Astrocyte (in vitro differentiated cells and primary cell): ENCODE measurements at places on chromosomes 12 and 14. TPM values are rescaled to one million over a fixed set of nuclear protein-coding genes. Genes with fewer than 3 reads are reported as not detected.

TUBA1A gene
- total RNA-seq = 772 and 932 TPM in 2 replicates

DNA sequence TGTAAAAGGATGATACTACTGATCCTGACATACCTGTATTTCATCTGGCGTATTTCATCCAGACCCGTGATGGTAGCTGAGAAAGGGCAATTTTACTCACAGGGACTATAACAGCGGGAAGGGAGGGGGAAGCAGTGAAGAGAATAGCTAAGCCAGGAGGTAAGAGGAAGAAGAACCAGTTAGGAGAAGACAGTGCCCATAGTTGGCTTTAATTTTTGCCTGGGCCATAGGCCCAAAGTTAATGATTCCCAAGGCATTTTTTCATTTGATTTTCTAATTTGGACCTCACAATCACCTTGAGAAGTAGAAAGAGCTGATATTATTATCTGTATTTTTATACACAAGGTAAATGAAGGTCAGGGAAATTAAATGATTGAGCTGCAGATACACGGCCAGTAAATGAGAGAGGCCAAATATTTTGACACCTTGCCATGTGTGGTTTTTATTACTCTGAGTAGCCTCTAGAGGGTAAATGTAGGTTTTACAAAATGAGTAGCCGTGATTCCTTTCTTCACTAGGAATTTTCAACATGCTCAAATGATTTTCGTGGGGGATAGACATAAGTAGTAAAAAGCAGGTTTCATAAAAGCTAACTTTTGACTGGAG lies 382.2 kb downstream of the FUT8 start:
- H3K27me3 ChIP-seq = peaks cover 4% of the 10 kb centered on the region
- H3K4me1 ChIP-seq = peaks cover 13% of the 10 kb centered on the region
- H3K36me3 ChIP-seq = no peaks in the 10 kb centered on the region
- DNase-seq = no peak
- H3K4me3 ChIP-seq = no peak overlapping the region

- DNase-seq = no peak
These were observed at the start of gene HAL for GRCh38 chr12:95996034-95996658. TSS of gene HAL (minus strand) at chr12:95996344. CDS start at chr12:95995910, 434 bp downstream.

GPR162 gene
- 6.0 and 6.2 TPM in 2 replicates for total RNA-seq

GRCh38 chr12:12533238-12533829 lies 29.3 kb downstream of the DUSP16 start:
- H3K27me3 ChIP-seq = no peaks in the 10 kb centered on the region
- no peak overlapping the region for H3K27ac ChIP-seq
- peak; percentile 57 for DNase-seq
- no peak overlapping the region for H3K4me3 ChIP-seq

GRCh38 chr12:31590642-31591379 lies at the start of gene DENND5B:
TSS of gene DENND5B (minus strand) at chr12:31591136. CDS start at chr12:31590832, 304 bp downstream.
- H3K36me3 ChIP-seq = no peaks in the 10 kb centered on the region
- H3K4me3 ChIP-seq = peak within 1 kb of the TSS; percentile 88
- DNase-seq = peak; percentile 40
- H3K27me3 ChIP-seq = no peaks in the 10 kb centered on the region
- H3K4me1 ChIP-seq = peaks cover 18% of the 10 kb centered on the region

DNA sequence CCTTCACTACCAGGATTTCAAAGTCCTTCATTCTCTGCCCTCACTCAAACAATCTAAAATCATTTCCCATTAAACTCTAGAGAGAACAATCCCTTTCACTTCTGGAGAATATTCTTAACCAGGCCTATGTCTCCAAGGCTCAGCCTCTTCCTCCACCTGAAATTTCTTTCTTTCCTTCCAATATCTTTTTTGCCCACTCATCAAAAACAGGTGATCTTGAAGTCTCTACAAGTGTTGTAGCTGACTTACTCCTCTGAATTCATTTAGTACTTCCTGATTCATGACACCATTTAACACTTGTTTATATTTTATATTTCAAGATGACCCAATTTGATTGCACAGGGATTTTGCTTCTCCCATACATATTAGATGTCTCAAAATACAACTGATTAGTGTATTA lies 66.7 kb upstream of the PDZRN4 start:
- no peaks in the 10 kb centered on the region for H3K27me3 ChIP-seq
- no peak overlapping the region for H3K4me3 ChIP-seq
- H3K36me3 ChIP-seq = no peaks in the 10 kb centered on the region
- no peak overlapping the region for H3K27ac ChIP-seq
- DNase-seq = no peak

TSPAN11 gene
- total RNA-seq = 9.5 and 12.4 TPM in 2 replicates

DNA sequence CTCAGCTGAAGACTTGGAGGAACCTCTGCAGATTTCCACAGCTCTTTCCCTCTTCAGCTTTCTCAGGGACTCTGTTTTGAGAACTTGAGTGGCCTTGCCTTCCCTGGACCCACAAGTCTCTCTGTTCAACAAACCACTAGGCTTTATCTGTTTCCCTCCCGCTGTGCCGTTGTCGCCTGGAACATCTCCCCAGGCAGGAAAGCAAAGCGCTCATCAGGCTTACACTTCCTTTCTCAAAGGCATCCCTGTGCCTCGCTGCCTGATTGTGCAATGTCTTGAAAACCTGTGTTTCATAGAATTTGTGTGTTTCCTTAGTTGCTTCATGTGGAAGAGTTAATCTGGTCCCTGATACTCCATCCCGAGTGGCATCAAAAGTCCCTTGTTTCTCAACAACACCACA lies 64.1 kb downstream of the PPM1A start:
- H3K4me3 ChIP-seq = no peak overlapping the region
- H3K36me3 ChIP-seq = no peaks in the 10 kb centered on the region
- no peaks in the 10 kb centered on the region for H3K4me1 ChIP-seq

- H3K36me3 ChIP-seq = no peaks in the 10 kb centered on the region
- no peak overlapping the region for H3K27ac ChIP-seq
- no peaks in the 10 kb centered on the region for H3K27me3 ChIP-seq
- DNase-seq = no peak
- no peak overlapping the region for H3K4me3 ChIP-seq
These were observed 1104.3 kb downstream of the BCL11B start for GRCh38 chr14:98167705-98168104.

DNA sequence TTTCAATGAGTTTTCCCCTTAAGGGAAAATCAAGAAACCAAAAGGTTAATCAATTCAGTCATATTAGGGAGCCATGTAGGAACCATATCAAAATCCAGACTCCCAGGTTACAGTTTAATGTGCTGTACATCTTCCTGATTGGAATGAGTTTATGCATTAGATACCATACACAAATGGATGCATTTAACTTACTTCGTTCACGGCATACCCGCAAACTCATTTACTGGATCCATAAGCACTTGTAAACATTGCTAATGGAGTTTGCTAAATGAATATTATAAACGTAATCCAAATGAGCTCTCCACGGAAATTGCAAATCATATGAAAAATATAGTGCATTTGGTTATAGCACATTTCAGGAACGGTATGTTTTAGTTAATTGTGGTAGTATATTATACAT lies 228.9 kb upstream of the G2E3 start:
- no peak overlapping the region for H3K4me3 ChIP-seq
- H3K36me3 ChIP-seq = no peaks in the 10 kb centered on the region
- no peak overlapping the region for H3K27ac ChIP-seq
- H3K27me3 ChIP-seq = no peaks in the 10 kb centered on the region

TTC5 gene
- total RNA-seq = 25.4 and 26.1 TPM in 2 replicates

PXN gene
- 126 and 151 TPM in 2 replicates for total RNA-seq

GRCh38 chr14:104034976-104035699 lies 50.4 kb upstream of the ASPG start:
- H3K27ac ChIP-seq = no peak overlapping the region
- DNase-seq = no peak
- H3K27me3 ChIP-seq = peaks cover 13% of the 10 kb centered on the region
- H3K4me1 ChIP-seq = no peaks in the 10 kb centered on the region

TXNDC16 gene
- 1.7 and 1.9 TPM in 2 replicates for total RNA-seq

GRCh38 chr12:86719381-86719780 lies 463.2 kb upstream of the MGAT4C start:
- no peaks in the 10 kb centered on the region for H3K27me3 ChIP-seq
- H3K4me1 ChIP-seq = peaks cover 1% of the 10 kb centered on the region
- H3K4me3 ChIP-seq = no peak overlapping the region
- H3K27ac ChIP-seq = no peak overlapping the region
- DNase-seq = peak; percentile 55

DNA sequence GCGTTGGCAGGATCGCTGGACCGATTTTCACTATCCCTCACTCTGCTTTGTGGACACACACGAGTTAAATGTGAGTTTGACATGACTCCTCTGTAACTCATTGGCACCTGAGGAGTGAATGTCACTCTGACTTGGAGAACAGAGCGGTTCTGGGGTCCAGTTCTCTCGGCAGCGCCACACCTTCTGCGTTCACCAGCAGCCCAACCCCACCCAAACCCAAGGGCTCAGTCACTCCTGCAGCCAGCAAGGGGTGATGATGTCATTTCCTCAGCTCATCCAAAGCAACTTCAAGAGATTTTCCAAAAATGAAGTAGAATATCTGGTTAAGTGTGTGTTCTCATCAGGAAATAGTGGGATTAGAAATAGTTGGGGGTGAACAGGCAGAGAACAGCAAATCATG lies 36.3 kb downstream of the ADGRD1 start:
- no peak overlapping the region for H3K4me3 ChIP-seq
- H3K27me3 ChIP-seq = no peaks in the 10 kb centered on the region
- H3K27ac ChIP-seq = no peak overlapping the region
- H3K36me3 ChIP-seq = no peaks in the 10 kb centered on the region

DNA sequence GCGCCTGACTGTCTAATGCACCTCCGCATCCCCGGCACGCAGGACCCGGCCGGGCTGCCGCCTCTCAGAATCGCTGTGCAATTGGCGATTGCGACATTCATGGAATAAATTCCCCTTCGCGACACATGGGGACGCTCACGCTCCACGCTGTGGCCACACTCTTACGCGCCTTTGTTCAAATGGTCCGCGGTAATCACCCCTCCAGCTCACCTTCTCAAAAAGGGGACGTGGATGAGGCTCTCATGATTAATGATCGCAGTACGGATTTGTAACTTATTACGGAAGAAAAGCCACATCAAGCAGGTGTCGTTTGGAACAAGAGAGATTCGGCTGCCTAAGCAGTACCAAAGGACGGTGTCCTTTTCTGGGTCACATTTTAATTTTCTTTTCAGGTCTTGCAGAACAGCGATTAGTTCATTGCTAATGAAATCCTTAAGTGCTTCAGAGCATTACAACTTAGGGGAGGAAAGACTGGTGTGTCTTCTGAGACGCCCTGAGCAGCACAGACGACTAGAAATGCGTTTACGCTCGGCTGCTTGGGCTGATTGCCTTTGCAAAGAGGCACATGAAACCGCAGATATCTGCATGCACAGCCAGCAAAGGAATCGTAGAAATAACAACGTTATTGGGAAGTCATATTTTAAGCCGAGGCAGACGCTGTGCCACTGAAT lies 37.3 kb upstream of the ADGRD1 start:
- no peak for DNase-seq
- H3K36me3 ChIP-seq = no peaks in the 10 kb centered on the region
- no peaks in the 10 kb centered on the region for H3K4me1 ChIP-seq
- H3K27ac ChIP-seq = no peak overlapping the region

CCDC91 gene
- total RNA-seq = 18.3 and 19.3 TPM in 2 replicates

STON2 gene
- total RNA-seq = 39.7 and 52.9 TPM in 2 replicates

RTL1 gene
- total RNA-seq = 0.18 and 0.31 TPM in 2 replicates

DNA sequence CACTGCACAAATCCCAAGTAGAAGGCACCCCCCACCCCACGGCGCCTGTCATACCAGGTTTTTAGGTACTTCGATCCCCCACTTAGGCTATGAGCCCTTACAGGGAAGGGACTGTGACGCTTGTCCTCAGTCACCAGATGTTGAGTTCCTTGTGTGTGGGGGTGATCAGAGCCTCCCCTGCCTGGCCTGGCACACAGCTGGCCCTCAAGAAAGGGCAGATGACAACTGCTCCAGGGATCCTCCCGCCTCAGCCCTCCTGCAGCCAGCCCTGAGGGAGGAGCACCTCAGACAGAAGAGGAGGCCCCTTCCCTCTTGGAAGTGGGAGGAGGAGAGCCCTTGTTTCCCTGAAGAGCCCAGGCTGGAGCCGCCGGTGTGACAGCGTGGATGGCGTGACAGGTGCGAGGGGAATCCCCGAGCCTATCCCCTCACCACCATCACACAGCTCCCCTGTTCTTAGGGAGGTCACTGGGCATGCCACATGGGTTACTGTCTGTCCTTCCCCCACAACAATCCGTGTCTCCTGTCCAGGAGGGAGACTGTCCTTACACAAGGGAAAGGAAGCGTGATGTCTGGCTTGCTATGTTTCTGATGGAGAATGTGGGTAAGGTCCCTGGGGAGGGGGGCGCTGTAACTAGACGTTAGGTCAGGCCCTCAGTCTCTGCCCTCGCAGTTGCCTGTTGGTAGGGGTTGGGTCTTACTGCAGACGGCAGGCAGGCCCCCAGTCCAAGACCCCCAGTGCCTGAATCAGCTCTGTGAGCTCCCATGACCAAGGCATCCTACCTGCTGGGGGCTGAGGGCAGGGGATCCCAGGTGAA lies 31.4 kb downstream of the P2RX4 start:
- no peak overlapping the region for H3K27ac ChIP-seq
- H3K36me3 ChIP-seq = peaks cover 3% of the 10 kb centered on the region
- DNase-seq = no peak
- no peak overlapping the region for H3K4me3 ChIP-seq

TAS2R30 gene
- total RNA-seq = 1.3 and 1.7 TPM in 2 replicates

DNA sequence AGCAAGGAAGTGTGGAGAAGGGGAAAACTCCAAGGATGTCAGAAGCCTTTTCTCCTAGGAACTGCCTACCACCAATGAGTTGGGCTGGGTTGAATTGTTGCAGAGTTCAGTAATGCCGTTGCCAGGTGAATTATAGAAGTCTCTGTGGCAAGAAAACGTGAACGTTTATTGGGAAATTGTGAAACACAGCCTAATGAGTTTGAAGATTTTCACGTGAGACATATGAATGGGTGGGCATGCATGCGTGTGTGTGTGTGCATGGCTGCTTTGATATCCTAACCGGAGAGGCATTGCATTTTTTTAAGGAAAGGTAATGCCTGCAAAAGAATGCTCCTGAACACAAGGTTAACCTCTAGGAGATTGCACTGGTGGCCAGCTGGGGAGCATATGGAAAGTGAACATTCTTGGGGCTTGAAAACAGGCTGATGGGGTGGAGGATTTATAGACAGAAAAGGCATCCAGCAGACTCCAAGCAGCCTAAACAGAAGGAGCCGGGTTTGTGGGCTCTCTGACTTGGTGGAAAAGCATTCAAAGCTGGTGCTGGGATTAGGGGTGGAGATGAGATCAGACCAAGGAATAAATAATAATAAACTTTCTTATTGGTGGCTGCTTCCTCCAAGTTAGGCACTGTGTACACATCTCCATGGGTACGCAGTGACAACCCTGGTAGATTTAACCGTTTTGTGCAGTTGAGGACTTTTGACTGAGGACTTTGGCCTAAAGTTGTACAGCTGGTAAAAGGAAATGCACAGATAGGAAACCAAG lies 67.8 kb downstream of the NTF3 start:
- peak overlapping the region; percentile 64 for H3K27ac ChIP-seq
- no peaks in the 10 kb centered on the region for H3K36me3 ChIP-seq
